ENCODE measurements at places on chromosomes 7 and 10.

- no peak for DNase-seq
Observed at GRCh38 chr7:107428642-107429041, 41.2 kb upstream of the GPR22 start.

DNA sequence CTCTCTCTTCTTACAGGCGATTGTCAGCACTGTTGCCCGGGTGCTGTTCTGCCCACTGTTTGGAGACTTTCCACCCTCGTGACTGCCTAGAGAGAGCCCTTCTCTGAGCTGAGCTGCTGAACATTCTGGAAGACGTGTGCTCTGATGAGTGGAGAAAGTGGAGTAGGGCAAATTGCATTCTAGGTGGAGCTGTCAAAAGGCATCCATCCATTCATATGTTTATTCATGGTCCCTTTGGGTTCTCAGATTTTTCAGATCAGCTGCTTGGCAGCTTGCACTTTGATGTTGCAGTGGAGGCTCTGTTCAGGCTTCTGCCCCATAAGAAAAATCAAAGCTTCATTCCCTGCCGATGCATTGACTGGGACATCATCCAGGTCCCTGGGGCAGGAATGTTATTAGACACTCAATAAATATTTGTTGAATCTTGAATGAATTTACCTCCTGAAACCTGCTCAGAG lies 120.7 kb upstream of the EEPD1 start:
- DNase-seq: no peak

DNA sequence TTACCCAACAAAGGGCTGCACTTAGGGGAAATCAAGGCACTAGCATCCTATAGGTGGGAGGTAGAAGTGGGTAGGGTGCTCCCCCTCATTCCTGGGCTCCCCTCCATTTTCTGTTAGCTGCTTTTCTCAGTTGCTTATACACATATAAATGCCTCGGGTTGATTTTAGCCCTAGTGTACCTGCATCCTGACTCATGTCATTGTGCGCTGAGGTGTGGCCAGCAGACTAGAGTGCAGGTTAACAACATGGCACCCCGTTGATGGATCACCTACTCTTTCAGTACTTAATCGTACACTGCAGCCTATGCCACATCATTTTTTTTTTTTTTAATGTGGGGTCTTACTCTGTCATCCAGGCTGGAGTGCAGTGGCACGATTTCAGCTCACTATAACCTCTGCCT lies 144.0 kb upstream of the ITGB1 start:
- no peak for DNase-seq

- peak; percentile 18 for DNase-seq
Observed at GRCh38 chr10:114470956-114471905, 66.9 kb upstream of the AFAP1L2 start.

DNA sequence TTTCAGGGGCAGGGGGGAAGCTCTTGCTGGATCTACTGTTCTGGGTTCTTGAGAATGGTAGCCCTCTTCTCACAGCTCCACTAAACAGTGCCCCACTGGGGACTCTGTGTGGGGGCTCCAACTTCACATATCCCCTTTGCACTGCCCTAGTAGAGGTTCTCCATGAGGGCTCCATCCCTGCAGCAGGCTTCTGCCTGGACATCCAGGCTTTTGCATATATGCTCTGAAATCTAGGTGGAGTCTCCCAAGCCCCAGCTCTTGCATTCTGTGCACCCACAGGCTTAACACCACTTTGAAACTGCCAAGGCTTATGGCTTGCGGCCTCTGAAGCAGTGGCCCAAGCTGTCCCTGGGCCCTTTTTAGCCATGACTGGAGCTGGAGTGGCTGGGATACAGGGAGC lies 150.7 kb downstream of the LRMDA start:
- DNase-seq: no peak

DNA sequence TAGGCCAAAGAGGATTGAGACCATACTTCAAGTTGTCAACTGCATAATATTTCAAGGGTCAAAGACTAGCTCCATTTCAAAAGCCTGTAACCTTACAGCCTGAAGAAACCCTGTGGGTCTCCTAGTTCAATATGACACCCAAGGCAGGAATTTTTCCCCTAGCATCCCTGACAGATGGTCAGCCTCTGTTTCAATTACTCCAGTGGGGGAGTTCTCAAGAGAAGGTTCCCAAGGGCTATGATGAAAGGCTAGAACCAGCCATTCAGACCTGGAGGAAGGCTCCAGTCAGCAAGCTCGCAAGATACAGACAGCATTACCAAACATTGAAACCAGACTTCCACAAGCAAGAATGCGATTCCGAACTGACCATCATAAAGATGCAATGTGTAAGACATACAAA lies 1.6 kb downstream of the HTR7 start:
- no peak for DNase-seq

DNA sequence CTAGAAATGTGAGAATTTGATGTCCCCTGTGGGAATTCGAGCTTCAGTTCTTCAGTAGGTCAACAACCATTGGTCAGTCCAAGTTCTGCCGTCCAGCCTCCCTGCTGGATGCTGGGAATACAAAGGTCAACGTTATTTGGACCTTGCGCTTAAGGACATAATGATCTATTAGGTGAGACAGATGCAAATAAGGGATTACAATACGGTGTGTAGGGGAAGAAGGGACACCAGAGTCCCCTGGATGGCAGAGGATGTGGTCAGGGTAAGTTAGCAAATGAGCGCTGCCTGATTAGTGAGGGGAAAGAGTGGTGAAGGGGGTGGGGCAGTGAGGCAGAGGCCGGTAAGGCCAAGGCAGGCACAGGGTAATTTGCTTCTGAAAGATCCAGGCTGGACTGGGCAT lies 16.2 kb downstream of the CCNY start:
- DNase-seq: no peak

GRCh38 chr10:58157076-58157766 lies 110.5 kb downstream of the IPMK start:
- DNase-seq: peak; percentile 94

DNA sequence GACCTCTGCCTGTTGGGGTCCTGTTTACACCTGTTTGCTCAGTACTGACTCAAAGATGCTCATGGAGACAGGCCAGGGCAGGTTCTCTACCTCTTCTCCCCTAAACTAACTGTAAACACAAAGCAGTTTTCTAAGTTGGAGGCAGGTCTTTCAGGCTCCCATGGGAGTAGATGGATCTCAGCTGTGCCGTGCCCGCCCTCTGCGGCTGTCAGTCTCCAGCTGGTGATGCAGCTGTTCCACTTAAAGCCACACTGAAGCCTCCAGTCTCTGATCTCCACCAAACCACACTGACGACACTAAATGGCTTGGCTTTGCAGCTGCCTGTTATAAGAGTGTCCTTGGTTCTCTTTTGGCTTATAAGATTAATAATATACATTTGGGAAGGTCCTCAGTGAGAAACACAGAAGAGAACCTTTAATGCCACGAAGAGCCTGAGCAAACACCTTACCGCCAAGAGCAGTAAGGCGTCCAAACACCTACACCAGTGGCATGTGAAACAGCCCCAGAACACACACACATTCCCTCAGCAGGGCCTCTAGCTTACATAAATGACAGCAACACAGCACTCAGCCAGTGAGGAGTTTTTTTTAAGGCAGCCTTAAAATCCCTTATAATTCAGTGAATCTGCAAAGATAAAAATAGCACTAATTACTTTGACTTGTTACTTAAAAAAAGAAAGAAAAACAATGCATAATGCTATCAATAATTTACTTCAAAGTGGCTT lies 60.4 kb upstream of the KCNIP2 start:
- DNase-seq: no peak

DNA sequence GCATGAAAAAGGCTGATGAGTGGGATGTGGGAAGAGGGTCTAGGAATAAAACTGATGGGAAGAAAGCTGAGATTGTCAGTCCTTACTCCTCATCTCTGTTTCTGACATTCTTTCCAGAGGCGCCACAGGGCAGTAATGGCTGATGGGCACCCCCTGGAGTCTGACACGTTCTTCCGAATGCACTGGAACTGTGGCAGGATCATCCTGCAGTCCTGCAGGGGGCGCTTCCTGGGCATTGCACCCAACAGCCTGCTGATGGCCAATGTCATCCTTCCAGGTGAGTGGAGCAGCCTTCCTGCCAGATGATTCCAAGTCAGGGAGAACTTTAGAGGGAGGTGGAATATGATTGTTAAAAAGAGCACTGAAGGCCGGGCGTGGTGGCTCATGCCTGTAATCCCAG lies 4.8 kb downstream of the FSCN3 start:
- no peak for DNase-seq

GRCh38 chr7:6106140-6106904 lies 75.1 kb downstream of the ANKRD61 start:
- DNase-seq: no peak

DNA sequence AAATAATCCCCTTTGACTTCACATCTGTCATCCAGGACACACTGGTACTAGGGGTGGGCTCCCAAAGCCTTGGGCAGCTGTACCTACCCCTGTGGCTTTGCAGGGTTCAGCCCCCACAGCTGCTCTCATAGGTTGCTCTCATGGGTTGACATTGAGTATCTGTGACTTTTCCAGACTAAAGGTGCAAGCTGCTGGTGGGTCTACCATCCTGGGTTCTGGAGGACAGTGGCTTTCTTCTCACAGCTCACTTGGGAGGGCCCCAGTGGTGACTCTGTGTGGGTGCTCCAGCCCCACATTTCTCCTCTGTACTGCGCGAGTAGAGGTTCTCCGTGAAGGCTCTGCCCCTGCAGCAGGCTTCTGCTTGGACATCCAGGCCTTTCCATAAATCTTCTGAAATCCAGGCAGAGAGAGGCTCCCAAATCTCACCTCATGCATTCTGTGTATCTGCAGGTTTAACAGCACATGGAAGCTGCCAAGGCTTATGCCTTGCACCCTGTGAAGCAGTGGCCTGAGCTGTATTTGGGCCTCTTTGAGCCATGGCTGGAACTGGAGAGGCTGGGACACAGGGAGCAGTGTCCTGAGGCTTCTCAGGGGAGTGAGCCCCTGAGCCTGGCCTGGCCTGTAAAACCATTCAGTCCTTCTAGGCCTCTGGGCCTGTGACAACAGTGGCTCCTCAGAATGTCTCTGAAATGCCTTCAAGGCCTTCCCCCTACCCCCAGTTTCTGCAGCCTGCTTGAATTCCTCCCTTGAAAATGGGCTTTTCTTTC lies 52.2 kb downstream of the TRIM24 start:
- no peak for DNase-seq

DNA sequence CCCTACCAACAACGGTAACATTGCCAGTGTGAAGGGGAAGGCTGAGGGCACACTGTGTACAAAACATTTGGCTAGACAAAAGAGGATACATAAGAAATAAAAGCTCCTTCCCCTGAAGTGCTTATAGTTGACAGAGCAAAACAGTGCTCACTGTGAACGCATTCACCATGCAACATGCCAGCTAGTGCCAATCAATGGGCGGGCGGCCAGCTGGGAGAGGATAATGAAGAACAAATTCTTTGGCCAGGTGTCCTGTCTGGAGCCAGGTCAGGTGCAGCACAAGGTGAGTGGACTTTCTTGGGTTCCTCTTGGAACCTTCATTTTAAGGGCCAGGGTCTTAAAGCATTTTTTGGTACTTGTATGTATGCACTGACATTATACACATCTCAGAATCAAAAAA lies 106.1 kb downstream of the ICA1 start:
- no peak for DNase-seq

- DNase-seq: no peak
Observed at GRCh38 chr7:86647385-86648094, 3.8 kb downstream of the GRM3 start.

DNA sequence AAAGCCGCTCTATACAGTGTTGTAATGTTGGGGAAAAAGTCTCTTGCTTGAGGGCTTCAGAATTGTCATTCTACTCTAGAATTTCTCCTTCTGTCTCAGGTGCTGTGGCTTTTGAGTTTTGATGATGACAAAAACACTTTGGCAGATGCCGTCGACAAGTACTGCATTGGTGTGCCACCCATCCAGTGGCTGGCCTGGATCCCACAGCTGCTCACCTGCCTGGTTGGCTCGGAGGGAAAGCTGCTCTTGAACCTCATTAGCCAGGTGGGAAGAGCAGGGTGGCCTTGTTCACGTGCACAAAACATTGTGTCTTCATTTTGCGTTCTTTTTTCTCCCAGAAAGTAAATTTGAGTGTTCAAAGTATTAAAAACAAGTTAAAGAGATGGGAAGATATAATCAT lies 112.0 kb downstream of the TRRAP start:
- no peak for DNase-seq

DNA sequence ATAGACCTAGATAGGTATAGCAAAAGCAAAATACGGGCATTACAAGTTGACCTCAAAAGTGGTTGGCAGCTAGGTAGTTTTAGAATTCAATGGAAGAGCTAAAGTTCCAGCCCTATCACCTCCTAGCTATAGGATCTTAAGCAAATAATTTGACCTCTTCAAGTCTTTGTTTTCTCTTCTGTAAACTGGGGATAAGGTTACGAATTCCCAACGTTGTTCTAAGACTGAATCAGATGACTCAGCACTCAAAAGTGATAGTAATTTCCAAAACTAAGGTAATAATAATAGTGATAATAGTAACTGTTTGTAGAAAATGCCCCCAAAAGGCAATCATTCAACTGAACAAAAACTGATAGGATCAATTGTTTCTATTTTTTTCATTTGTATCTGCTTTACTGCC lies 445.2 kb downstream of the KCNMA1 start:
- DNase-seq: no peak

- DNase-seq: peak; percentile 53
Observed at GRCh38 chr10:90125456-90126255, 424.3 kb downstream of the KIF20B start.

DNA sequence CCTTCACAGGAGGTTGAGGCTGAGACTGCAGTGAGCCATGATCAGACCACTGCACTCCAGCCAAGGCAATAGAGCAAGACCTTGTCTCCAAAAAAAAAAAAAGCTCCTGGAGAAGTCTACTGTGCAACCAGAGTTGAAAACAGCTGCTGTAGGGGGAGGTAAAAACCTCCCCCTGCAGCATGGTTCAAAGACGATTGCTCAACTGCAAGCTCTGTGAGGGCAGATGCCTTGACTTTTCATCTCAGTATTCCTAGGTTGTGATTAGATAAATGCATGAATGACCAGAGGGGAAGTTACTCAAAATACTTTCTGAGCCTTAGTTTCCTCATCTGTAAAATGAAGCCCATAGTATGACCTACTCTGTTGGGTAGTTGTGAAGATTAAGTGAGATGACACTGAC lies 25.0 kb upstream of the PPA1 start:
- no peak for DNase-seq

GRCh38 chr10:97766106-97766810 lies 5.5 kb downstream of the SFRP5 start:
- no peak for DNase-seq

DNA sequence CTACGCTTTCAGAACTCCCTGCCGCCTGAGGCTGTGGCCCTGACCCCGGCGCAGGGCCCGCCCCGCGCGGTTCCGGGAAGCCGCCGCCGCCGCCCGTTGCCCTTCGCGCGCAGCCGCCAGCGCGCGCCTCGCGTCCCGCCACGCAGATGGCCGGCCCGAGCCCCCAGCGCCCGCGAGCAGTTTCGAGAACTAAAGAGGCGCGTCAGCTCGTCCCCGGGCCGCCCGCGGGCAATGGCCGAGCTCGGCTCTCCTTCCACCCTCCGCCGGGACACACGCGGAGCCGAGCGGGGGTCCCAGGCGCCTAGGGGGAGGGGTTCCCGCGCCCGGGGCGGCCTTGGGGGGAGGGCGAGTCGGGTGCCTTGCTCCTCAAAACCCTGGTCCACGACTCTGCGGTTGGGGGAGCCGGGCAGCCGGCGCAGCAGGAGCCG lies 1.8 kb downstream of the HNRNPF start:
- DNase-seq: no peak

GRCh38 chr7:45682358-45682735 lies 108.2 kb downstream of the ADCY1 start:
- no peak for DNase-seq

- DNase-seq: no peak
Observed at GRCh38 chr7:90709501-90710465, 113.7 kb downstream of the CDK14 start.
